ENCODE measurements at places on chromosomes 2 and 18. TPM values are rescaled to one million over a fixed set of nuclear protein-coding genes. Genes with fewer than 3 reads are reported as not detected.

The EFEMP1 gene
- total RNA-seq: 62.5 TPM

DNA sequence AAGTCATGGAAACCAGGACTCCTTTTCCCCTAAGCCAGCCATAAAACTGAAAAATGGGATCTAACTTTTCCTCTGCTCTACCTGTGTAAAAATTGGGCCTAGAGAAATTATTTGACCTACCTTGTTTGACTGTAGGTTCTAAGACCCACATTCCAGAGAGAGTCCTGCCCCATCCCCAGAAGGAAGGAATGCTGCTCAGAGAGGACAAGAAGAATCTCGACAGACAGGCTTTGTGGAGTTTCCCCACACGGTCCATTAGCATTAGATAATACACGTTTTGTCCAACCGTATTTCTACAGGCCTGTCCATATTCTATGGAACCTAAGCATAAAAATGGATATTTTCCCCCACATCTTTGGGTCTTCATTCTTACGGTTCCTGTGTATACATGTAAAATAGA is 403.3 kb downstream of the METTL4 start:
- no peak for DNase-seq

The C1QL2 gene
- total RNA-seq: not detected

The BUB1 gene
- 0.65 TPM for total RNA-seq

DNA sequence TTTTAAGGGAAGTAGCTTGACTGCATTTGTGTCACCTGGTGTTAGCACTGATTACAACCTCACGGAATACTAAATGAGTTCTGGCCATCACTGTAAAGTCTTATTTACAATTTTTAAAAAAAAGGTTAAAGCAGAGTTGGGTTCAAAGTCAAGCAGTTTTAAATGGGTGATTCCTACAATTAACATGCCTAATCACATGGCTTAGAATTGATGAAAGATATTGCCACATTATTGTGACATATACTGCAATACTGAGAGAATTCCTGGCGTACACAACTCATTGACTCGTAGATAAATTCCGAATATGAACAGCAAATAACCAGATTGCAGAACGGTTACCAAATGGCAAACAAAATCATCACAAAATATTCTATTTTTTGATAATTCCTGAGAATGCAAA is 34.2 kb downstream of the ROCK2 start:
- no peak for DNase-seq

The SLC30A3 gene
- 10.4 TPM for total RNA-seq

DNA sequence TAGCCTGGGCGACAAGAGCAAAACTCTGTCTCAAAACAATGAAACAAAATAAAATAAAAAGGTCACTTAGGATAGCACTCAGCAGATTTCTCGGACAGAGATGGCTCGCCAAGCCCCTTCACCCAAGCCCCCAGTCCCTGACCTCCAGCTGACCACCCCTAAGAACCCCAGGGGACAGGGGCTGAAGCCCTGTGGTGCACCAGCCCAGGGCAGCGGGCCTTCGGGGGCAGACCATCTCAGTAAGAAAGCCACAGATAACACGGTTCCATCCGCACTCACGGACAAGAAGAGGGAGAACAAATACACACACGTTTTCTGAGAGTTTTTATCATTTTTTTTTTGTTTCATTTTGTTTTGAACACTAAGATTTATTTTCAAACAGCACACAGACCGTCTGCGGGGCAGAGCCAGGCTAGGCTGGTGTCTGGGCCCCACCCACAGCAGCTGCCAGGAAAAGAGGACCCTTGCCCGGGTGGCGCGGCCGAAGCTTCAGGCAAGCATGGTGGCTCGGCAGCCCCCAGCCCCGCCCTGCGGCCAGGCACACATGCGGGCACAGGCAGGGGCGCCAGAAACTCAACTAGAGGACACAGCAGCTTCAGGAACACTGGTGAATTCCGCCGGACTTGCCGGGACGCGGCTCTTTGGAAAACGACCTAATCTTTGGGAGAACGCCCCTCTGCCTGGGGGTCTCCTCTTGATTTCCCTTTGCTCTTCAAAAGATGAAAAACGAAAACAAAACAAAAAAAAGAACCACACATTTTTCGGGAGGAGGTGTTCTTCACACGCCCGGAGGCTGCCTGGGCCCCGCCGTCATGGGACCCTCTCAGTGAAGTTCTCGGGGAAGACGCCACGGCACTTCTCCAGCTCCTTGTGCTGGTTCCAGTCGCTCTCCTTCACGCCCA is 59.0 kb downstream of the BIN1 start:
- DNase-seq: no peak

DNA sequence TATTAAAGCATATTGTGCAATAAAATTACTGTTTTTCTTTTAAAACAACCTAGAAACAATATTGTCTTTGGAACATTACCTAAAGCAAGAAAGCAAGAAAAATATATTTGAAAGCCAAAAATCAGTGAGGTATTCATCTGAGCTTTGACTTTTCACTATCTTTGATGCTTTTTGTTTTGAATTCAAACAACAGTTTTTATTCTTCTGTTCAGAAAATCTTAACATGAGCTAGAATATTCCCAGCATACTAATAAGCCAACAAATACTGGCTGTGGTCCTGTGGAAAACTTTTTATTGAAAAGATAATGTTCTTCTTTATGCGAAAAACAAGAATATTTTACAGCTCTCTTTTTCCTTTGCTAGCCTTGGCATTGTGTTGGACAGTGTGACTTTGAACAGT is 19.8 kb downstream of the FAM171B start:
- DNase-seq: no peak
